Calu3 (cell line): ENCODE measurements at places on chromosomes 6 and 20. TPM values are rescaled to one million over a fixed set of nuclear protein-coding genes. Genes with fewer than 3 reads are reported as not detected.

DNA sequence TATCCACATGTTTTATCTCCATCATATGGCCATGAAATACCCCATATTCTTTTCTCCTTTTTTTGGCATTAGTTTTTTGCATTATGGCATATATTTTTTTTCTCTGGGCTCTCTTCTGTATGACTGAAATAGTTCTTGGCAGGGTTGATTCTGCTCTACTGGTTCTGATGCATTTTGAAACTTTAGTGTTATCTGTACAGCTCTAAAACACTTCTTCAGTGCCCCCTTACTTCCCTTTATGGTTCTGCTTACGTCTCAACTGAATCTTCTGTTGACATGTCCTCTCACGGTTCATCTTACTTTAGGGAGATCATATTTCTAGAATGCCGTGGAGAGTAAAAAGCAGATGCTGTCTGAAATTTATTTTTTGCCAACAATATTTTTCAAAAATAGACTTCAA lies 23.2 kb upstream of the TXNDC5 start:
- no peaks in the 10 kb centered on the region for H3K27me3 ChIP-seq
- H3K36me3 ChIP-seq: no peaks in the 10 kb centered on the region
- H3K4me3 ChIP-seq: no peak overlapping the region
- H3K27ac ChIP-seq: no peak overlapping the region
- no peaks in the 10 kb centered on the region for H3K4me1 ChIP-seq

DNA sequence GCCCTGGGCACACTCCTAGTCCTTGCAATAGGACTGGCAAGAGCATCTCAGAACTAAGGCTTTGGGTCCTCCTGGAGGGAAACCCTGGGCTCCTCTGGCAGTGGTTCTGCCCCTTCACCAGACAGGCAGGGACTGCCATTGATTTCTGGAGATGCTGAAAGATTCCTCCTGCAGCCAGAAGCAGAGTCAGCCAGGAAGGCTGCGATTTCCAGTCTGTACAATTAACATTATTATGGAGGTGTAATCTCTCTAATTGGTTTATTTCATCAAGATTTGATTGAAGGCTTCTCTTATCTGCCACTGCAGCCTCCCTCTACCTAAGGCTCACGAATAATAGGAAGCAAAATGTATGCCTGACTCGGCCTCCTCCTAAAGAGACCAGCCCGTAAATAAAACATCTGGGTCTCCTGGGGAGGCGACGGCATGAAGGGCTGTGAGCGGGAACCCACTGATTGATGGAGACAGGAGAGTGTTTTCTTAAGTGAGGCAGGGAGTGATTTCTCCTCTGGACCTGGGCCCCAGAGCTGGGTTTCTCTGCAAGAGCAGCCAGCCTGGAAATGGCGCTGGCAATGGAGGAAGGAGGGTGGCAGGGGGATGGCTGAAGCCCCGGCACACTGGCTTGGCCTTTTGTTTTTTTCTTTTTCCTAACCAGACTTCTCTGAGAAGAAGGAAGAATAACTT lies 689.6 kb downstream of the DHX35 start:
- H3K4me3 ChIP-seq: no peak overlapping the region
- no peak for DNase-seq
- H3K4me1 ChIP-seq: no peaks in the 10 kb centered on the region
- no peaks in the 10 kb centered on the region for H3K36me3 ChIP-seq

GRCh38 chr6:16634855-16635254 lies 126.4 kb downstream of the ATXN1 start:
- no peak overlapping the region for H3K4me3 ChIP-seq
- no peaks in the 10 kb centered on the region for H3K27me3 ChIP-seq
- H3K36me3 ChIP-seq: no peaks in the 10 kb centered on the region
- peaks cover 12% of the 10 kb centered on the region for H3K4me1 ChIP-seq
- no peak overlapping the region for H3K27ac ChIP-seq

- no peak for DNase-seq
- H3K4me3 ChIP-seq: no peak overlapping the region
- peaks cover 41% of the 10 kb centered on the region for H3K27me3 ChIP-seq
- H3K36me3 ChIP-seq: no peaks in the 10 kb centered on the region
- no peak overlapping the region for H3K27ac ChIP-seq
Observed at GRCh38 chr20:53126185-53126584, 154.0 kb downstream of the TSHZ2 start.

DNA sequence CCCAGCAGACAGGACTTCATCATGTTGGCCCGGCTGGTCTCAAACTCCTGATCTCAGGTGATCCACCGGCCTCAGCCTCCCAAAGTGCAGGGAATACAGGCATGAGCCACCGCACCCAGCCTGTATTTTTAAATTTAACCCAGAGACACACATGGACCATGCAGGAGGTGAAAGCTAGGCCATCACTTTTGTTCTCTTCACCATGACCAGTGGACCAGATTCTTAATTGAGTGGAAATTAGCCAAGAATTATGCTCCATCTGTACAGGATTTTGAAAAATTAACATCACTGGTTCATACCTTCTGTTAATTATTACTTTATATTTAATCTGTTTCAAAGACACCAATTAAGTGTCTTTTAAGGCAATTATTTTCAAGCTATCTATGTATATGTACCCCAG lies 493.6 kb upstream of the NOX3 start:
- peaks cover 7% of the 10 kb centered on the region for H3K4me1 ChIP-seq
- no peak for DNase-seq
- H3K27me3 ChIP-seq: no peaks in the 10 kb centered on the region
- H3K36me3 ChIP-seq: no peaks in the 10 kb centered on the region
- no peak overlapping the region for H3K27ac ChIP-seq

DNA sequence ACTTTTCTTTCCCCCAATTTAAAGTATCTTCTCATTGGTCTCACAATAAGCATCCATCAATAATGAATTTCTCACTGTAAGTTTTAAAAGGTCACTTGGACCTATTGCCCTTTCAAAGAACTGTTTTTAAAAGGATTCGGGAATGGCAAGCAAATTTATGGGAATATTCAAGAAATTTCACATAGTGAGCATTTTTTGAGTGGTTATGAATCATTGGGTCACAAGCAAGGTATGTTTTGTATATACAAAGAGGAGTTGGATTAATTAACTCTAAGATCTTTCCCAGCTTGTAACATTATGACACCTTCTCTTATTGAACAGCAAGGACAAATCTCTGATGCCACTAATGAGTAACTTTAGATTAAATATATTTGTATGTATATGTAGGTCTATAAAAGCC lies 165.0 kb downstream of the MOXD1 start:
- no peaks in the 10 kb centered on the region for H3K4me1 ChIP-seq
- DNase-seq: no peak
- no peaks in the 10 kb centered on the region for H3K27me3 ChIP-seq
- no peak overlapping the region for H3K27ac ChIP-seq
- no peaks in the 10 kb centered on the region for H3K36me3 ChIP-seq

Gene KCNS1
- 10.4 and 10.7 TPM in 2 replicates for total RNA-seq

- DNase-seq: no peak
- H3K4me1 ChIP-seq: no peaks in the 10 kb centered on the region
- H3K36me3 ChIP-seq: no peaks in the 10 kb centered on the region
- peaks cover 13% of the 10 kb centered on the region for H3K27me3 ChIP-seq
- no peak overlapping the region for H3K27ac ChIP-seq
- no peak overlapping the region for H3K4me3 ChIP-seq
Observed at GRCh38 chr20:22629927-22630326, 45.6 kb upstream of the FOXA2 start.

DNA sequence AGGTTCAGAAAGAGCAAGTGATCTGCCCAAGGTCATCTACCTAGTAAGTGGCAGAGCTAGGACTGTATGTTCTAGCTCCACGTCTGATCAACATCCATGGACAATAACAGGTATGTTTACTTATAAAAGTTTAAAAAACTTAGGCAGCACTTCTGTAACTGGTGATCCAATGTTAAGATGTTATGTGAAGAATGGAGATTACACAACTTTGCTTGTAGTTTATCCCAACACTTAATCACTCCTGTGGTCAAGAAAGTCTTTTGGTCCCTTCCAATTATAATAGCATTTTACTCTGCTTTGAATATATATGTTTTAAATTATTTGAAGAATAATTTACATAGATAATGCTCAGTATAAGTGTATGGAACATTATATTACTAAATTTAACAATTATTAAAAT lies 4.8 kb downstream of the FBXO30 start:
- peaks cover 22% of the 10 kb centered on the region for H3K4me1 ChIP-seq
- H3K4me3 ChIP-seq: no peak overlapping the region
- no peak for DNase-seq

- no peak overlapping the region for H3K4me3 ChIP-seq
- H3K27ac ChIP-seq: no peak overlapping the region
- H3K36me3 ChIP-seq: no peaks in the 10 kb centered on the region
- DNase-seq: no peak
Observed at GRCh38 chr20:42134265-42135098, 516.3 kb upstream of the CHD6 start.

- no peaks in the 10 kb centered on the region for H3K27me3 ChIP-seq
- H3K4me1 ChIP-seq: no peaks in the 10 kb centered on the region
- H3K36me3 ChIP-seq: no peaks in the 10 kb centered on the region
- no peak for DNase-seq
- H3K4me3 ChIP-seq: no peak overlapping the region
- H3K27ac ChIP-seq: no peak overlapping the region
Observed at GRCh38 chr6:154583546-154584188, 73.2 kb upstream of the CNKSR3 start.

Gene ZSCAN23
- total RNA-seq: 1.8 and 3.7 TPM in 2 replicates

- no peaks in the 10 kb centered on the region for H3K27me3 ChIP-seq
- peaks cover 30% of the 10 kb centered on the region for H3K4me1 ChIP-seq
- H3K27ac ChIP-seq: no peak overlapping the region
- H3K4me3 ChIP-seq: no peak overlapping the region
- H3K36me3 ChIP-seq: peaks cover 6% of the 10 kb centered on the region
Observed at GRCh38 chr6:130958468-130958867, 104.6 kb downstream of the EPB41L2 start.

Gene ADAM33
- total RNA-seq: not detected in 2 replicates

- H3K36me3 ChIP-seq: no peaks in the 10 kb centered on the region
- H3K27ac ChIP-seq: no peak overlapping the region
- DNase-seq: no peak
- no peaks in the 10 kb centered on the region for H3K27me3 ChIP-seq
Observed at GRCh38 chr6:88855541-88856147, 107.8 kb downstream of the RNGTT start.

DNA sequence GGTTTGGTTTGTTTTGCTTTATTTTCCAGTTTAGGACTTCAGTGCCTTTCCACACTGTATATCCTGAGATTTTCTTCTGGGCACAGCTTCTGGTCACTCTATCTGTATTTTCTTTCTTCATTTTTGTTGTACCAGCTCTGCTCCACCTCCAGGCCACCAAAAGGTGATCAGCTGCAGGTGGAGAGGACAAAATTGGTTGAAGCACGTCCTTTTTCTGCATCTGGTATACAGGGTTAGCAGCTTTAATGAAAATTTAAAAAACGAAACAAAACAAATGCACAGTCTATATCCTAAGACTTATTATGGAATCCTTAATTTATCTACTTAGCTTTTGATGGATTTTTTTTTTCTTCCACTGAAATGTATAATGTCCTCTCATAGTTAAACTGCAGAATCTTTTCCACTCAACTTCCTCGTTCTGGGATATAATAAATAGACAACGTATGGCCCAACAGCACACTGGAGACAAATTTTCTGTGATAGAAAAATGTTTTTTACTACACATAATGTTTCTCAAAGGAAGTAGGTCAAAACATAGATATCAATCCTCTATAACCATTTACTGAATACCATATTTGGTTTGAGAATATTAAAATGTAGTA lies 10.7 kb upstream of the SOBP start:
- DNase-seq: no peak
- peaks cover 16% of the 10 kb centered on the region for H3K27me3 ChIP-seq
- peaks cover 8% of the 10 kb centered on the region for H3K4me1 ChIP-seq
- H3K27ac ChIP-seq: no peak overlapping the region
- no peaks in the 10 kb centered on the region for H3K36me3 ChIP-seq

DNA sequence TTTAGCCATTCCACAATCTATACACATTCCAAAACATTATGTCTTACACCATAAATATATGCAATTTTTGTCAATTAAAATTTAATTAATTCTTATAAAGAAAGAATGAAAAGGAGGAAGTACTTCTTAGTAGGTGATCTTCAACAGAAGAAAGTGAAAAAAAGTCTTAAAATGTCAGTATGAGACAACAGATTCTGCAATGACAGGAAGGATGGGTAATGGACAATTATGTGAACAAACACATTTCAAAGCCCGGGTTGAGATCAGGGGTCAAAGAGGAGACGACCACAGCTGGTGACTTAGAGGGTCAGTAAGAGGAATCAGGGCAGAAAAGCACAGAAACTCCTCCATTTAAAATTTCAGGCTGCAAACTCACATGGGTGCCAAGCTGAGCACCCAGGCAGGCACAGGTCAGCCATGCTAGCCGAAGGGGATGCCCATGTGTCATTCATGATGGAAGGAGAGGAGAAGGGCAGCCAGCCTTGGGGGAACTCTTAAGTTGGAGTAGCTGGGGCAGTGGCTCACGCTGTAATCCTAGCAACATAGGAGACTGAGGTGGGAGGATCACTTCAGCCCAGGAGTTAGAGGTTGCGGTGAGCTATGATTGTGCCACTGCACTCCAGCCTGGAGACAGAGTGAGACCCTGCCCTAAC lies 11.0 kb downstream of the VSX1 start:
- H3K36me3 ChIP-seq: no peaks in the 10 kb centered on the region
- peaks cover 13% of the 10 kb centered on the region for H3K27me3 ChIP-seq
- no peak overlapping the region for H3K27ac ChIP-seq

DNA sequence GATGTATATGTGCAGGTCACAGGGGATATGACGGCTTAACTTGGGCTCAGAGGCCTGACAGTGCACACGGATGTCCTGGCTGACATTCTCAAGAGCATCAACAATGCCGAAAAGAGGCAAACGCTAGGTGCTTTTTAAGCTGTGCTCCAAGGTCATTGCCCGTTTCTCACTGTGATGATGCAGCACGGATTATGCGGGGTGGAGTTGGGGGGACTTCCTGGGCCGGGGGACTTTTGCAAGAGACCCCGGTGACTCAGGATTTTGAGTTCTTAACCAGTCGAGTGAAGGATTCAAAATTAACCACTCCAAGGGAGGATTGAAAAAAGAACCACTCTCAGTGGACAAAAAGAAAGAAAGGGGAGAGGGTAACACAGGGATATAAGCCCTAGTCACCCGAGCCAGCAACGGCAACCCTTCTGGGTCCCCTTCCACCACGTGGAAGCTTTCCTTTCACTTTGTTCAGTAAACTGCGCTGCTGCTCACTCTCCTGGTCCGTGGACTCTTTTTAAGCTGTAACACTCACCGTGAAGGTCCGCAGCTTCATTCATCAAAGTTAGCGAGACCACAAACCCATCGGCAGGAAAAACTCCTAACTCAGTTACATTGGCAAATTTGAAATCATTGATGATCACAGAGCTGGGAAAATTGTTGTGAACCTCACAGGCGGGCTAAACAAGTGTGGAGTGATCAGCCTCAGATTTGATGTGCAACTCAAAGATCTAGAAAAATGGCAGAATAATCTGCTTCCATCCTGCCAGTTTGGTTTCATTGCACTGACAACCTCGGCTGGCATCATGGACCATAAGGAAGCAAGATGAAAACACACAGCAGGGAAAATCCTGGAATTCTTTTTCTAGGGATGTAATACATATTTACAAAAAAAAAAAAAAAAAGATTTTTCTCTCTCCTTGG lies 199.3 kb downstream of the ARID1B start:
- no peaks in the 10 kb centered on the region for H3K27me3 ChIP-seq
- H3K4me1 ChIP-seq: peaks cover 18% of the 10 kb centered on the region
- no peaks in the 10 kb centered on the region for H3K36me3 ChIP-seq
- H3K4me3 ChIP-seq: no peak overlapping the region
- no peak overlapping the region for H3K27ac ChIP-seq

GRCh38 chr20:17026346-17026745 lies 200.5 kb upstream of the PCSK2 start:
- DNase-seq: no peak
- no peak overlapping the region for H3K27ac ChIP-seq
- H3K36me3 ChIP-seq: peaks cover 4% of the 10 kb centered on the region
- no peak overlapping the region for H3K4me3 ChIP-seq

Gene BPI
- not detected in 2 replicates for total RNA-seq

GRCh38 chr6:4889701-4890100 lies 113.5 kb downstream of the CDYL start:
- no peaks in the 10 kb centered on the region for H3K4me1 ChIP-seq
- H3K27me3 ChIP-seq: no peaks in the 10 kb centered on the region
- no peak overlapping the region for H3K4me3 ChIP-seq
- no peak overlapping the region for H3K27ac ChIP-seq
- DNase-seq: no peak
- peaks cover 5% of the 10 kb centered on the region for H3K36me3 ChIP-seq
